Activated T-helper 1 cell treated with anti-CD3 and anti-CD28 coated beads, Interleukin-2, amount 50 U/mL, for 16 hours (primary cell): ENCODE measurements at places on chromosomes 12 and 14.

DNA sequence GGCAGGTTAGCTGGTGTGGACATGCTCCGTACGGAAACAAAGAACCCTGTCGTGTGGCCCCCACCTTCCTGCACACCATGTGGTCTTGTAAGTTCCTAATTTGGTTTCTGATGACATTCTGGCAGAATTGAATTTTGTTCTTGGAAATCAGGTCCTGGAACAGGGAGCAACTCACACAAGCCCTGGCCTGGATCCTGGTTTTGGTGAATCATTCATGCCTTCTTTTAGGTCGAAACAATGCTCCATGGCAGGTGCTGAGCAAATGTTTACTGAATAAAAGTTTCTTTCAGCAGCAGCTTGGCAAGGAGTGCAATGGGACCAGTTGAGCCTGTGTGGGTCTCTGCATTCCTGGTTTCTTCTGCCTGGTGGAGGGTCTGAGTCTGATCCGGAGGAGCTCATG, 978.4 kb downstream of the BCL11B start:
- no peak for DNase-seq

DNA sequence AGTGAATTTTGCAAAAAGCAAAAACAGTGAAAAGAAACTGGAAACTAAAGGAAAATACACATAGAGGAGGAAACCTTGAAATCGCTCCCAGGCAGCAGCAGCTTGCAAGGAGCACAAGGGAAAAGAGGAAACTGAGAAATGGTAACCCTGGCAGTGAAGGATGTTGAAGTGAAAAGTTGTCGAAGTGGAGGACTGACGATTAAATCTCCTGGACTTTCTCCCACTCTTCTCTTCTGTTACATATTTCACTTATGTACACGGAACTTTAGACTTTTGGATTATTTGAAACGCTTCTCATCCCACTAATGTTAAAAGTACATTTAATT, 388.8 kb upstream of the USP15 start:
- no peak for DNase-seq

DNA sequence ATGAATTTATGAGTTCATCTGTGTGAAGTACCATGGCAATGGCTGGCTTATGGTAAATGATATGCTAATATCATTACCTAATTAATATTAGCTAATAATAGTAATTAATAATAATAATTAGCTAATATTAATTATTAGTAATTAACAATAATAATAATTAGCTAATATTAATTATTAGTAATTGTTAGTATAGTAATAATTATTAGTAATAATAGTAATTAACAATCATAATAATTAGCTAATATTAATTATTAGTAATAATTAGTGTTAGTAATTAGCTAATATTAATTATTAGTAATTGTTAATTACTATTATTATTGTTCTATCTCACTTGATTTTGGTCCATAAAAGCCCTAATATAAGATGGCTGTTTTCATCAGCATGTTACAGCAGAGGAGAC, 19.8 kb downstream of the RERG start:
- DNase-seq: no peak

GRCh38 chr12:89187507-89187906, 164.8 kb downstream of the DUSP6 start:
- DNase-seq: no peak

- no peak for DNase-seq
Measured at GRCh38 chr12:31496257-31496656, 94.7 kb downstream of the DENND5B start.

DNA sequence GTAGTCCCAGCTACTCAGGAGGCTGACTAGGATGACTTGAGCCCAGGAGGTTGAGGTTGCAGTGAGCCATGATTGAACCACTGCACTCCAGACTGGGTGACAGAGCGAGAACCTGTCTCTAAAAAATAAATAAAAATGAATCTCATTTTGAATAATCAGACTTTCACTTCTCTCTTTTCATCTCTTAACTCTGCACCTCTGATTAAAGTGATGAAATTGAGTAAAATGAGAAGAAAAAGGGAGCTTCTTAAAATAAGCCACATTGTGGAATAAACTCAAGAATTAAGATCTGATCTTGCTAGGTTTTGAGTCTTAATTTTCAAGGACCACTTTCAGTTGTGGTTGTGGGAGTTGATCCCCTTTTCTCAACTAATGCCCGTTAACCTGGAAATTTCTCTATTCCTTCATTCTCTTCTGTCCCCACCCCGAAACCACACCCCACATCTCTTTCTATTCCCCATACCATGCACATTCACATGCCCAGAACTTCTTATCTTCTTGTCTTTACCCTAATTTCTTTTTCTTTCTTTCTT, 70.9 kb upstream of the ETV6 start:
- DNase-seq: no peak

- no peak for DNase-seq
Measured at GRCh38 chr12:53062977-53063707, 13.3 kb downstream of the TNS2 start.

DNA sequence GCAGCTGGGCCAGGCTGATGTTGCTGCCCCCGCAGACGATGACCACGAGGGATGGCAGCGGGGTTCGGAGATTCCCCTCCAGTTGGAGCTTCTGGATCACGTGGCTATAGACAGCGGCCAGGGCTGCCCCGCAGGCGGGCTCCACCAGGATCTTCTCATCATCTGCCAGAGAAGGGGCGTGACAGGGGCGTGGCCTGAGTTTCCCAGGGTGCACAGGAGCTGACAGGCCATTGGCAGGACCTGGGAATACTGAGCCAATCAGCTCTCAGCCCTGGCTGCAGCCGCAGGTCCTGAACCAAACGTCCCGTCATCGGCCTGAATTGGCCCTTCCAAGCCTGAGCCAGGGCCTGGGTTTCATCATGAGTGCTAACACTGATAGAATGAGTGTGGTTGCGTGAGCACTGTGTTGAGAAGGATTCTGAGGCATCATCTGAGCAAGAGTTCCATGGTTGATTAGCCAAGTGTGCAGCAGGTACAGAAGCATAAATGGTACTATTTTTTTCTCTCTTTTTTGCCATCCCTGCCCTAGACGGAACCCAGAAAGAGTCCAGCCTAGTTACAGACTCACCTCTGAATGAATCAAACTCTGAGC, 10.6 kb downstream of the SDS start:
- no peak for DNase-seq

GRCh38 chr14:78131201-78131600, 39.0 kb upstream of the NRXN3 start:
- no peak for DNase-seq

DNA sequence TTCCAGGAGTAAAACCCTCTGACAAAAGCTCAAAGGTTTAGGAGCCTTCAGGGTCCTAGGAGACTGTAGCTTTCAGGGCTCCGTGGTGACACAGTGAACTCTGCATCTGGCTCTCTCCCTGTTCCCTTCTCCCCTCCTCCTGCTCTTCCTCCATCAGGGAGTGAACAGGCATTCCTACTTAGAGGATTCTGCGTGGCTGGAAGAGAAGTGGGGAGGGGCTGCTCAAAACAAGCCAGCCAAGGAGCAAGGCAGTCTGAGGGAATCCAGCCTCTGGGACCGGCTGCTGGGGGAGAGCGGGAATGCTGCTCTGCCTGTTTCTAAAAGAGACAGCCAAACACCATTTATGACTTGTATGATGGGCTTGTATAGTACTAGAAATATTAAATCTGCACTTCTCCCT, 49.5 kb downstream of the RBMS2 start:
- no peak for DNase-seq

GRCh38 chr14:99035712-99036610, 236.0 kb downstream of the BCL11B start:
- no peak for DNase-seq

DNA sequence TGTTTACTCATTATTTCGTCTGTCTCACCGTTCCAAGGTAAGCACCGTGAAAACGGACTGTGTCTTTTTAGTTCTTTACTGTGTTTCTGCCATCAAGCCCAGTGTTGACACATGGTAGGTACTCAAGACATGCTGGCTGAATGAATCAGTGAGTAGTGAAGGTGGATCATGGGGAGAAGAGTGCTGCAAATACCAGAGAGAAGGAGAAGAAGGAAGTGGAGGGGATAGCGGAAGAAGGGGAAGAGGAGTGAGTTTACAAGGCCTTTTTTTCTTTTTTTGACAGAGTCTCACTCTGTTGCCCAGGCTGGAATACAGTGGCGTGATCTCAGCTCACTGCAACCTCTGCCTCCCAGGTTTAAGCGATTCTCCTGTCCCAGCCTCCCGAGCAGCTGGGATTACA, 54.6 kb downstream of the ETV6 start:
- no peak for DNase-seq

DNA sequence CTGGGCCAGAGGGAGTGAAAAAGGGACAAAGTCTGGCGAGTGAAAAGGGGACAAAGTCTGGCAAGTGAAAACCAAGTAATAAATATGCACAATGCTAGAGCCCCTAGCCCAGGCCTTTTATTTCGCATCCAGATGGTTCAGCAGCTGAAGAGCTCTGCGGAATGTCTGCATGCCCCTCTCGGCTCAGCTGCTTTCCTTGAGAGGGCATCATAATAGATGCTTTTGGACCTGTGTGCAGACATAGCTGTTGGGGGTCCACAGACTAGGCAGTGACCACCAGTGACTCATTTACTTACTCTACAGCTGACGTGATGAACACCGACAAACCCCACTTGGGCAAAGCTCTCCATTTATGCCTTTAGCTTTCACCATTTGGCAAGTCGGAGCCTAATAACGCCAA, 4.3 kb downstream of the NIN start:
- DNase-seq: no peak

GRCh38 chr12:116502141-116502725, 56.9 kb upstream of the MAP1LC3B2 start:
- DNase-seq: no peak

GRCh38 chr14:100589760-100590469, 2.7 kb upstream of the BEGAIN start:
- DNase-seq: no peak
